Karpas-422 (cell line): ENCODE measurements at places on chromosomes 7 and 10. TPM values are rescaled to one million over a fixed set of nuclear protein-coding genes. Genes with fewer than 3 reads are reported as not detected.

ANKRD61 gene
- 0.22 and 0.71 TPM in 2 replicates for total RNA-seq

HSPA12A gene
- 0.07 TPM in 2 replicates for total RNA-seq

CALML5 gene
- total RNA-seq = not detected in 2 replicates

FAM25A gene
- total RNA-seq = not detected in 2 replicates

ACTL6B gene
- not detected in 2 replicates for total RNA-seq

CPED1 gene
- 0.04 and 1.2 TPM in 2 replicates for total RNA-seq

WNT8B gene
- not detected in 2 replicates for total RNA-seq

XRCC2 gene
- 5.9 and 7.7 TPM in 2 replicates for total RNA-seq

DNA sequence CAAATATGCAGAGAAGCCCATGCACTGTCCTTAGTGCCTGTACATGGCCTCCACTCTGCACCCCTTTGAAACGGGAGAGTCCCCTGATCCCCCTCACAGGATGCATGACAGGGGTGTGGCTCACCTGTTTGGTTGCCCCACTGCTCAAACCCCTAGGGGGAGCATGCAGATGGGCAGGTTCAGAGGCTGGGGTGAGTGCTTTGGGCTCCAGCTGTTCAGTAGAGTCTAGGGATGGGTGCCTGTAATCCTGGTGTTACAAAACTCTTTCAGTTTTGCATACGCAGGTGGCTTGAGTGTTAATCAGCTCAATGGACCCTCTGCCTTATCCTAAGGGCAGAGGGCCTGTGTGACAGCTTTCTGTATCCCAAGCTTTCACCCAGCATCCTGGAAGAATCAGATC is 7.8 kb upstream of the SFTPA1 start:
- peak; percentile 42 for DNase-seq

DNA sequence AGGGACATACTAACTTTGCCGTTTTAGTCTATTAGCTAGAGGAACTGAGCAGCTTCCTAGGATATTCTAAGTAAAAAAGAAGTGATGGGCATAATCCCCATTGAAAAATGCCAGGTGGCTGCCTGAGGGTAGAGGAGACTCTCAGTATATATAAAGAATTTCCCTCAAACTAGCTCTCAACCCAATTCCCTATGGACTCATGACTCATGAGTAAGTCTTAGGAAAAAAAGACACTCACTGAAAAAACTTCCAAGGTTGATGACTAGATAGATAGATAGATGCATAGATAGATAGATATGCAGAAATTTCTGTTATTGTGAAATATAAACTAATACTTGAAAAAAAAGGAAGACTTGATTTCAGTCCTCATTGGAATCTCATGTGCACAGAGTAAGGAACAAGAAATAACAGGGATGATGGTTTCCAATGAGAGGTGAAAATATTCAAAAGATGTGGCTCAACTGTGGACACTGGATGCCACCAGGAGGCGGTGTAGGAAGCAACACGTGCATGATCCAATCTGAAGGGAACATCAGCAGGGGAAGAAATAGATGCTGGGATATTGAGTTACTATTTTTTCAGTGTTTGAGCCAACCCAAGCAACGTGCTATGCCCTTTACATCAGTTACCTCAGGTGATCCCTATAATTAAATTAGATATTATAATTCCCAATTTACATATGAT is 711.0 kb upstream of the LRRTM3 start:
- peak; percentile 51 for DNase-seq

DNA sequence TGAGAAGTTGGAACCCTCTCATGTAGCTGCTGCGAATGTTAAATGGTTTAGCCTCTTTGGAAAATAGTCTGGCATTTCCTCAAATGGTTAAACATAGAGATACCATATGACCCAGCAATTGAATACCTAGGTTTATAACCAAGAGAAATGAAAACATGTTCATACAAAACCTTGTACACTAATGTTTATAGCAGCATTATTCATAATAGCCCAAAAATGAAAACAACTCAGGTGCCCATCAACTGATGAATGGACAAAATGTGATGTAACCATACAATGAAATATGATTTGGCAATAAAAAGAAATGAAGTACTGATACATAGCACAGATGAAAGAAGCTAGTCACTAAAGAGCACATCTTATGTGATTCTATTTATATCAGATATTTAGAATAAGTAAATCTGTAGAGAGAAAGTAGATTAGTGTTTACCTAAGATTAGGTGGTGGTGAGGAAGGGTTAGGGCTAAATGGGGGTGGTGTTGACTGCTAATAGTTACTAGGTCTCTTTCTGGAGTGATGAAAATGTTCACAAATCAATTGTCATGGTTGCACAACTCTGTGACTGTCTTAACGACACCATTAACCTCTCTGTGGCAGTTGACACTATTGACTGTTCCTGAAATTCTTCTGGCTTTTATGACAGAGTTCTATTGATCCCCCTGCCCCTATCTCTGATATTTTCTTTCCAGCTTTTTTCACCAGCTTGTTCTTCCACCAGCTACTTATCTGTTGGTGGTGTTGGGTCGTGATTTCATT is 35.2 kb downstream of the VCL start:
- no peak for DNase-seq

GRCh38 chr7:36171503-36171902 is 18.4 kb downstream of the EEPD1 start:
- DNase-seq = no peak

DNA sequence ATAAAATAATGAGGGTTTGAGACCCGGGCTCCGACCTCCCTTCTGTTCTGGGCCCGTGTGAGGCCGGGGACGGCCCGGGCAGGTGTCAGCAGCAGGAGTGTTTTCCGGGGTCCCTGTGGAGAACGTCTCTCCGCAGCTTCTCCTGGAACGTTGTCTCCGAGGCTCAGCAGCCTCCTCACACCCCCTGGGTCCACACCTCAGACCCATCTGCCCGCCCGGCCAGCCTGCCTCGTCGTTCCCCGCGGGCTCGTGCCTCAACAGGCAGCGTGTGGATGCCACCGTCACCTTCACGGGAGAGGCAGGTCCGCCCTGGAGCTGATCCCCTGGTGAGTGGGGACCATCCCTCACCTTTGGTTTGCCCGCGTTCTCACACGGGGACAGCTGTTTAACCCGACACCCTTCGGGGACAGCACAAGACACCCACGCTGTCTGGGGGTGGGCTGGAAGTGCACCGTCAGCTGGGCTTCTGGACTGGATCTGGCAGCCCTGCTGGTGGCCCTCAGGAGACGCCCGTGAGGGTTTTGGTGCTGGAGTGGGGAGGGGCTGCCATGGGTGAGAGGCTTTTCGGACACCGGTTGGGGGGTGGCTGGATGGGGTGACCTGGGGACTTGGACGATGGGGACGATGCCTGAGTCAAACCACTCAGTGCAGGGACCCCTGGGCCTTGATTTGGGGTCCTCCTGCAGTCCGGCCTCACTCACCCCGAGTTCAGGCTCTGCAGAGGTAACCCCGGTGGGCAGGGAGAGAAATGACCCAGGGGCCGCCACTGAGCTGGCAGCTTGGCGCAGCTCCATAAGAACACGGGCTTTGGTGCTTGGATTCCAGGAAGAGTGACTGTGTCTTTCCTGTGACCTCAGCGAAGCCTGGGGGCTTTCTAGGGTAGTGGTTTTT is 131.7 kb downstream of the DNAJB6 start:
- no peak for DNase-seq

GRCh38 chr10:103695584-103696005 is 159.8 kb downstream of the SH3PXD2A start:
- DNase-seq = peak; percentile 57

DNA sequence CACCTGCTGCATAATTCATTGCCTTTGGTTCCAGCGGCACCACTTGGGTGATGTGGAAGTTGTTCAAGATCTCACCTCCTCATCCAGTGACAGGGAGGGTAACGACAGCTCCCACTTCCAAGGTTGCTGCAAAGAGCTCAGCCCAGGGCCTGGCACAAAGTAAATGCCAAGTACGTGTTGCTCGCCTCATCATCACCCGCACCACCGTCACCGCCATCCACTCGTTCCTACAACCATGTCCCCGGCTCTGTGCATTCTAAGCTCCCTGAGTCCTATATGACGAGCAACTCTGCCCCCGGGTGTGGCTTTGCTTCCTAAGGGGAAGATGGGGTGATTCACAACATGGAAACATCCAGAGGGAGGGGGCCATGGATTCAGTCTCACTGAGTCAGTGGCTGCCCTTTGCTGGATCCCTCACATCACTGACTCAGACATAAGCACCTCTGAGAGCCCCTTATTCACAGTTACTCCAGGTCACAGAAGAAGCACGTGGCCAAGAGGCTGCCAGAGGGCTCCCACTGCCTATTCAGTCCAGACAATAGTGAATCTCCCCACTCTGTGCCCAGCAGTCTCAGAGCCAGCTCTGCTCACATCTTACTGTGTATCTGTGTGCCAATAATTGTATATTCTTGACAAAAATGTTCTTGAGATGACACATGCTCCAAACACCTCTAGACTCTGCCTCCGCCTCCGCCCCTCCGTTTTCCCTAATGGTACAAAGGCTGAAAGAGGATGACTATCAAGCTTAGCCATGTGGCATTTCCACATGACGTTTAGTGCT is 159.1 kb downstream of the GFRA1 start:
- DNase-seq = no peak

DNA sequence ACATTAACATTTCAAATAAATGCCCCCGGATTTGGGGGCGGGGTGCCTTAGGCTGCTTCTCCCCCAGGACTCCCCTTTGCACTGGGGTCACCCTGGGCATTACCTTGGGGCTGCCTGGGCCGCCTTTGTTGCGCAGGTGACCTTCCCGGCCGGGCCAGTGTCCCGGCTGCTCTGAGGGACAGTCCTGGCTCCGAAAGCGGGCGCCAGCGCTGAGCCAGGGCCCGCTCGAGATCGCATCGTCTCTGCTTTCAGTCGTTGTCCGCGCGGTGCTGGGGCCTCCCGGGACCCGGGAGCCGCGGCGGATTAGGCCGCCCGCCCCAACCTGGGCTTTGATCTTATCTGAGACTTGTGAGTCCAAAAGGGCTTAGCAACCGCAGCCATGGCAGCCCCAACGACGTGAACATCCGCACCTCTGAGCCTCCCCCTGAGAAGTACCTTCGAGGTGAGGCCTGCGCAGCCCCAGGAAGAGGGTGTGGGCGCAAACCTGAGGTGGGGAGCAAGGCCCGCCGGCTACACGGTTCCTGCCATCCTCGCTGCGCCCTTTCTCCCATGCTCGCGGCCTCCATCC is 14.8 kb upstream of the WAPL start:
- DNase-seq = no peak

- no peak for DNase-seq
Observed at GRCh38 chr10:11225935-11226334, 208.3 kb downstream of the CELF2 start.

DNA sequence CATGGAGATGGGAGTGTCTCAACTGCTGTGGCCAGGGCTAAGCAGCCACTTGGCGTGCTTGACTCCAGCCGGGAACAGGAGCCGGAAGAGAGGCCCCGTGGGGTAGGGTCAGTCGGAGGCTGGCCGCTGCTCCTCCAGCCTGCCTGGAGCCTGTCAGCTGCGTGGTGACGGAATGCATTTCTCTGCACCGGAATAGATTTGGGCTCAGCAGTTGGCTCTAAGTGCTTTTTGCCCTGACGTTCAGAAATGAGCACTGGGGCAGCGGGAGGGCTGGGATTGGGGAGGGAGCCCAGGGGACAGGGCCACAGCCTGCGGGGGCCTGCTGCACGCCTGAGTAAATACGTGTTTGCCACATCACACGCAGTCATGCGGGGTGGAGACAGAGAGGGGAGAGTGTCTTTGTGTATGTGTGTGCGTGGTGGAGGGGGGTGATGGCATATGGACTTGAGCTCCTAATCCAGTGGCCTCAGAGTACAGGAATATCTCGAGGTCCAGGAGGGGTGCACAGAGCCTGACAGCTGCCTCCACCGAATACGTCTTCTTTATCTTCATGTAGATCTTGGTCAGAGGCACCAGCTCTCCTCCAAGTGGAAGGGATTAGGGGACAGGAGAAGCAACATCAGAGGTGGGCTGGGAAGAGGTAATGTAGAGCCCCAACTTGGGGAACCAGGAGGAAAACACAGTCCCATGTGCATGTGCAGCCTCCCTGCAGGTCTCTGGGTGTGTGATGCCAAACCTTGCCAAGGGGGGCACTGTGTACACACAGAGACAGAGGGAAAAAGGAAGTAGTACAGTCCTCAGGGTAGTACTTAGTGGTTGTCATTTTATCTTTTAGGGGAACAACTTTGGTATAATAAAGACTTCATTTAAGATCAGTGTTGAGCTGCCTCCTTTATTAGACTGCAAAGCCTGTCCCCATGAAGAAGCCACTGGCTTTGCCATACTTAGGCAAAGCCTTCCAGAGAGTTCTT is 151.4 kb downstream of the CDH23 start:
- peak; percentile 56 for DNase-seq

- DNase-seq = no peak
Observed at GRCh38 chr7:157751951-157752673, 415.3 kb downstream of the DNAJB6 start.

DNA sequence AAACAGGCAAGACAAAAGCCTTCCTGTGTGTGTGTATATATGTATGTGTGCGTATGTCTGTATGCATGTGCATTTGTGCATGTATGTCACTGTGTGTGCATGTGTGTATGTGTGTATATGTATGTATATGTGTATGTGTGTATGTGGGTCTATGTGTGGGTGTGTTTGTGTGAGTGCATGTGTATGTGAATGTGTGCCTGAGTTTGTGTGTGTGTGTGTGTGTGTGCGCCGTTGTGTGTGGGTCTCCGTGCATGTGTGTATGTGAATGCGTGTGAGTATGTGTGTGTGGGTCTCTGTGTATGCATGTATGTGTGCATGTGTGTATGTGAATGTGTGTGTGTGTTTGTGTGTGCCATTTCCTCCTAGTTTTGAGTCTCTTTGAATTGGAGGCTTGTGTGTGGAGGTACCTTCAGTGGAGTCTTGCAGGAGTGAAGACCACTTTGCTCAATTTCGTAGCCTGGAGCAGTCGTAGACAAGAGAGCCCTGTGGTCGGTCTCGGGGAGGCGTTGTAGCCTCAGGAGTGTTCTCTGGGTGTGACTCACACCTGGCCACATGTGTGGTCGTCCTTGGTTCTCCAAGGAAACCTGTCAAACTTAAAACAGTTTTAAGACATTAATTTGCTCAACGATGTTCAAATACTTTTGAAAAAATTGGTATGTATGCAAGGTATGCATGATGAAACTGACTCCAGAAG is 28.1 kb downstream of the INPP5A start:
- no peak for DNase-seq

DNA sequence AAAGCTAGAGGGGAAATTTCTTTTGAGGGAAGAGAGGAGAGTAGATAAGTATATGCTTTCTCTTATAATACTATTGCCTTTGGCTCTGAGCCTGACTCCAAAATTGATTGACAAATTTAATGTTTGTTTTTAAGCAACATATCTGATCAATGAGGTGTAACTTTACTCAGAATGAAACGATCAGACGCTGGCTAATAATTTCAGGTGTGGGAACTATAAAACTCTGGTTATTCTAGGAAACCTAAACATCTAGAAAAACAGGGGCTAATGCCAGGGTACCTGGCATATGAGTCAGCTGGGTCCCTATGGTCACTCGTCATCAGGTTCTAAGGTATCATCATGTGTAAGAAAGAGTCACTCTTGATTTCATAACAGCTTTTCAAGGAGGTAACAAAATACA is 139.7 kb downstream of the ATE1 start:
- no peak for DNase-seq

GRCh38 chr7:110375068-110375467 is 715.9 kb upstream of the LRRN3 start:
- DNase-seq = no peak
